ENCODE measurements at places on chromosomes 1 and 21.

GRCh38 chr21:38834725-38835124, 29.0 kb downstream of the ETS2 start:
- DNase-seq = no peak

DNA sequence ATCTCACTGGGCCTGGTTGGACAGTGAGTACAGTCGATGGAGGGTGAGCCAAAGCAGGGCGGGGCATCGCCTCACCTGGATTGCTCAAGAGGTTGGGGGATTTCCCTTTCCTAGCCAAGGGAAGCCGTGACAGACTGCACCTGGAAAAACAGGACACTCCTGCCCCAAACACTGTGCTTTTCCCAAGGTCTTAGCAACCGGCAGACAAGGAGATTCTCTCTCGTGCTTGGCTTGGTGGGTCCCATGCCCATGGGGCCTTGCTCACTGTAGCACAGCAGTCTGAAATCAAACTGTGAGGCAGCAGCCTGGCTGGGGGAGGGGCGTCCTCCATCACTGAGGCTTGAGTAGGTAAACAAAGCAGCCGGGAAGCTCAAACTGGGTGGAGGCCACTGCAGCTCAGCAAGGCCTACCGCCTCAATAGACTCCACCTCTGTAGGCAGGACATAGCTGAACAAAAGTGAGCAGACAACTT, 11.3 kb downstream of the C1orf105 start:
- DNase-seq = no peak

DNA sequence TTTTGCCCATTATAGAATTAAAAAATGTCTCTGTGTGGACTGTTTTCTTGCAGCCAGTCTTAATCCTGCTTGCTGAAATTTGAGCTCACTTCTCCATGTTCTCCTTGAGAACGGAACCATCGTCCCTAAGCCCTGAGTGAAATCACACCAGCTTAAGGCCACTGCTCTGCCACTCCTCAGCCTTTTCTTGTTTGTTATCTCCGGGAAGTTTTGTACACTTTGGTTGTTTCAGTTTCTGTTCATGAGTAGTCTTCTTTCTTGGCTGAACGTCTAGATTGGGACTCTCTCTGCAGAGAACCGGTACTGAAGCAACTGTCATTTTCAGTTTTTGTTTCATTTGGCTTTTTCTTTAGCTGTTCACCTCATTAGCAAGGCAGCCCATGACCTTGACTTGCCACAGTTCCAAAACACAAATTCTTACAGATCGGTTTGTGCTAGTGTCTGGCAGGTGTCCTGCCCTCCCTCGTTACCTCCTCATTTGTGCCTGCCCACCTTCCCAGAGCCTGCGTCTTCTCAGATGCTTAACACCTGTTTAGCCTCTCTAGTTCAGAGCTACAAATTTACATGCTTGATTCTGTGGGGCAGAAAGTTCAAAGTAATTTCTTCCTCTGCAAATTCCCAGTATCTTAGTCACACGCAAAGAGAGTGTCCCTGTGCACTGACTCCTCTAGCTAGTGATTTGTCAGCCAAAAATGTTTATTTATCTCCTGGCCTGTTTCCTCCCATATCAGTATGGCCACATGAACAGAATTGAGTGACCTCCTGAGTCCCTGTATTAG, 12.4 kb downstream of the PSEN2 start:
- no peak for DNase-seq

DNA sequence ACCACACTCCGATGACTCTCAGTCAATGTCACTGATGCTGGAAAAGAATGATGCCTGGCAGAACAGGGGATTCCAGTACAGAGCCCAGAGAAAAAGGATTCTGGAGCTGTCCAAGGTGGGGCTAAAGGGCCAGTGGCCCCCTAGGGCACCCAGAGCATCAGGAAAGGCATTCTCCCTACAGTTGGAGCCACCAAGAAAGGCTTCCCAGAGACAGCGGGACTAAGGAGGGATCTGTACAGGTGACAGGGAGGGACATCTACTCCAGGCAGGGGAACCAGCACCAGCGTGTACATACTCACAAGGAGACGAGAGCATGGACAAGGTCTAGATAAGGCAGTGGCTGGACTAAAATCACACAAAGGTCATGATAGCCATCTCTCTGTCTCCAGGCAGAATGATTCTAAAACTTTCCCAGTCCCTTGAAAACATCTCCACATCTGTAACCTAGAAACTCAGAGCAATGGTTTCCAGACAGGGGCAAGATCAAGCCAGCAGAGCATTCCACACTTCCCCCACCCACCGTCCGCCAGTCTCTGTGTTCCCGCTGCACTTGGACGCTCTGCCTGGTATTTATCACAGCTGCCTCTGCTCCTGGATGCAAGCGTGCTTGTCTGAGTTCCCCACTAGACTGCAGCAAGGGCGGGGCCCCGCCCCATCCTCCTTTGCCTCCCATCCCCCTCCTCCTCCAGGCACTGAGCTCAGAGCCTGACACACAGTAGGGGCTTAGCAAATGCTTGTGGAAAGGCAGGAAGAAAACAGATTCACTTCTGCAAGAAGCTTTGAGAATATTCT, 111.6 kb upstream of the ZC3H12A start:
- DNase-seq = no peak

DNA sequence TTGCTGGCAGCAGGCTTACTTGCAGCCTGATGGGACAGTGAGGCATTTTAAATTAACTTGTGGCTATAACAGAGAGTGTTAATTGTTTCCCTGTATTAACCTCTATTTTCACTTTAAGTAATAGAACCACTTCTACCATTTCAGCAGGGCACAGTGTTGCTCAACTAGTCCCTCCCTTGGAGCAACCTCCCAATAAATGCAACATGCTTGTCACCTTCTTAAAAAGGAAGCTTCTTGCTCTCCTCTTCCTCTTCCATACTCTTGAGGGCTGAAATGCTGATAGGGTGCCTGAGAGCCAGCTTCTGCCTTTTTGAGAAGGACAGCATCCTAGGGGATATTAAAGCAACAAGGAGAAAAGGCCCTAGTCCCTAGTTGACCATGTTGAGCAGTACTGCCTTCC, 52.1 kb downstream of the C4BPA start:
- no peak for DNase-seq

GRCh38 chr1:28507247-28507645, 1.4 kb downstream of the RCC1 start:
- no peak for DNase-seq

DNA sequence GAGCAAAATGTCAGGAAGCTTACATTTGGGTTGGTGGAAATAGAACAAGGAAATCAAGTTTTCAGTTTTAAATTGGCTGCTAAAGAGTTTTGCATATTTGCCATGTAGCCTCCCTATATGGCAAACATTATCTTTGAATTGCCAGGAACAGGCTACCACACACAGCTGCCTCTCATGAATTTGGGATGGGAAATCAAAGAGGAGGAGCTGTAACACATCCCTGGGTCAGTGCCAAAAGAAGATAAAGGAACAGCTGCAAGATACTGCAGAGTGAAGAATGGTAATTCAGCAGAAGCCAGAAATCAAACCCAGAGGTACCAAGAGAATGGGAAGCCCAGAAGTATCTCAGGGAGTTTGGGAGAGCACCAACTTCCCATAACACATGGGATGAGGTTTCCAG, 18.6 kb upstream of the RASAL2 start:
- peak; percentile 18 for DNase-seq

GRCh38 chr1:241459186-241459802, 60.3 kb downstream of the FH start:
- DNase-seq = no peak

GRCh38 chr21:41761934-41762635, 4.8 kb downstream of the RIPK4 start:
- no peak for DNase-seq

- no peak for DNase-seq
These were observed 93.5 kb downstream of the PGBD5 start for GRCh38 chr1:230332575-230333066.

DNA sequence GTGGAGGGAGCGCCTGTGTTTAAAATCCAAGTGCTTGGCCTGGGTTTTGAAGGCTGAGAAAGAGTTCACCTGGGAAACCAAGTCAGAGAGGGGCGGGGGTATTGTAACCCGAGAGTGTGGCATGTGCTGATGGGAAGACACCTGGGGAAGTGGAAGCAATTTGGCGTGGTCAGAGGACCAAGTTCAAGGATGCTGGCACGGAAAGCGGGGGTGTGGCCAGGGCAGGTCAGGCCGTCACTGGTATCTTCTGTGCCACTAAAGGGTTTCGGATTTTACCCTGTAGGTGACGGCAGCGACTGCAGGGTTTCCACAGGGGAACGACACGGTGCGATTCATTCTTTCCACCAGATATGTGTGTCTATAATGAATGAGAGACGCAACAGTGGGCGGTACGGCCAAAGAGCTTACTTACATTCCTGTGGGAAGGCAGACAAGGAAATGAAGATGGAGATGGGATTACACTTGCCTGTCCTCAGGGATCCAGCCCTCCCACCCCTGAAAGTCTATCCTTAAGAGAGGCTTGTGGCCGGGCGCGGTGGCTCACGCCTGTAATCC, 31.3 kb downstream of the CA6 start:
- no peak for DNase-seq

DNA sequence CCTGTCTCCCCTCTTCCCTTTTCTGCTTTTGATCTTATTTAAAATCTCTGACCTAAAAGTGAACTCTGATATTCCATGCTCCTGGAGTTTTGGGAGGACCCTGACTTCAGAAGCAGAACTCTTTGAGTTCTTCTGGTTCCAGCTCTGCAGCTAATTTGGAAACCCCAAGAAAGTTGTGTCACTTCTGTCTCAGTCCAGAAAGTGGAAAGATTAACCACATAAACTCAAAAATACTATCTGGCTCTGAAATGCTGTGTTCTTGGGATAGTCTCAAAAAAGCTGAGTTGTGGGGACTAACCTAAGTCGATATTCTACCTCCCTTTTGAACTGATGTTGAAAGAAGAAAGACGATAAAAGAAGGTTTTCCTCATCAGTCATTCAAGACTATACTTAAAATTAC, 59.8 kb downstream of the ITPKB start:
- no peak for DNase-seq

DNA sequence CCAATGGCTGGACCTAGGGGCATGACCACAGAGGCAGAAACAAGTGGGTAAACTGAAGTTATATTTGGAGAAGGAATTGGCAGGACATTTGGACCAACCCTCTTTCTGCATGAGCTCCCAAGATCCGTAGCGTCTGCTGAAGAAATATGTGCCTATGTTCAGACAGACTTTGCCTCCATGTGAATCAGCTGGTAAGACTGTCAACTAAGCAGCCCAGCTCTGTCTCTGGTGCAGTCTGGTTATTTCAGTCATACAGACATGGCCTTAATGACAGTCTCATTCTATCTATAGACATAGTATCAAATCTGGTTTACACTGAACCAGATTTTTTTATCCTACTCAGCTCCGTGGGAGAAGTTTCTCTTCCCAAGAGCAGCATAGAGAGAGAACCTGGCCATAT, 63.1 kb upstream of the PBX1 start:
- no peak for DNase-seq

- no peak for DNase-seq
These were observed 5.5 kb downstream of the IFNLR1 start for GRCh38 chr1:24181619-24182018.

- no peak for DNase-seq
These were observed 50.6 kb downstream of the SKI start for GRCh38 chr1:2278591-2279209.

GRCh38 chr1:90834354-90834885, 117.3 kb upstream of the BARHL2 start:
- no peak for DNase-seq

GRCh38 chr1:93148001-93148400, 32.2 kb downstream of the TMED5 start:
- DNase-seq = no peak
